NCI-H2171 (cell line): ENCODE measurements at places on chromosomes 12 and 14.

GRCh38 chr12:38113991-38114390 lies 202.6 kb upstream of the ALG10B start:
- no peak for DNase-seq

DNA sequence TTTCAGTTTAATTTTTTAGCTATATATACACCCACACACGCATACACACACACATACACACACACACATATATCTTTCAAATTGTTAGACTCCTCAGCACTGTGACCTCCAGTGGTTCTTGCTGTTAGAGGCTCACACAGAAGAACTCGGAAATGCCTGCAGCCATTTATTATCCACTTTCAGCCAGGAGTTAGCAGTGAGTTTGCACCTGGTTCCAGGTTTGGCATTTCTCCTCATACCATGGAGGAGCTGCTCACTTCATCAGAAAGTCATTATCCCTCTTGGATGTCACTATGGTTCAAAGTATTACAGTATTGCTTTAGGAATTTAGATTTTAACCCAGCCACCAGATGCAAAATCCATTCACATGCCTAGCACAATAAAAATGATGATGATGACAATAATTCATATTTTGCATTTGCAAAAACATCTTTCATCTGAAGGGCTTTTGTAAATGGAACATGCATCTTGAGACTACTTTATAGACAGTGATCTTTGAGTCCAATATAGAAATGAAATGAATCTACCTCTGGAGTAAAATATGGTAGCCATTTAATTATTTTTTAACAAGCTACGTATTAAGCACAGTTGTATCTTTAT lies 42.3 kb downstream of the NPAS3 start:
- DNase-seq, result peak; percentile 34

DNA sequence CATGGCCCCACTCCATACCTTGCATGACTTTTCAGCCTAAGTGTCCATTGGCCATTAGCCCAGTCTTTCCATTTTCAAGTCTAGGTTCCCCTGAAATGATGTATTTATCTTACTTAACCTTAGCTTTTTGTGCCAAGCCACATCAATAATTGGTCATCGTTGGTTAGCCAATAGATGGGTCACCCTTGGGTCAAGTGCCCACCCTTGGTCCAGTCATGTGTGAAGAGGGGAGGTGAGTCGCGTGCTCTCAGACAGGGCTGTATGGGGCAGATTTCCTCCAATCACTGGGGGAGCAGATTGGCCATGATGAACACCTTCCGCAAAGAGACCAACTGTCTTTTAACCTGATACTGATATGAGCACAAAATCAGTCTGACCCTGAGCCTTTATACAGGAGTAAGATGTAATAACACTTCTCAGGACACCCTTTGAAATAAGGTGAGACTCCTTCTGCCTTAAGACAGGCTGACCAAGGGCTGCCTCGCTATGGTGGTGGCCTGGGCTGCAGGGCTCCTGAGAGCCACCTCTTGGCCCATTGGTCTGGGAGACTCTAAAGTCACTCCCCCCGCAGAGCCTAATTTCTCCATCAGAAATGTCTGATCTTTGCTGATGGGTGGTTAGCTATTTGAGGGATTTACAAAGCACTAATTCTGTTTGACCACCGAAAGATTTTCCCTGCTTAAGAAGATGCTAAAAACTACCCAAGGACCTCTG lies 143.2 kb downstream of the ZFP36L1 start:
- DNase-seq, result no peak

- DNase-seq, result no peak
Measured at GRCh38 chr12:110637869-110638441, 24.0 kb downstream of the TCTN1 start.

DNA sequence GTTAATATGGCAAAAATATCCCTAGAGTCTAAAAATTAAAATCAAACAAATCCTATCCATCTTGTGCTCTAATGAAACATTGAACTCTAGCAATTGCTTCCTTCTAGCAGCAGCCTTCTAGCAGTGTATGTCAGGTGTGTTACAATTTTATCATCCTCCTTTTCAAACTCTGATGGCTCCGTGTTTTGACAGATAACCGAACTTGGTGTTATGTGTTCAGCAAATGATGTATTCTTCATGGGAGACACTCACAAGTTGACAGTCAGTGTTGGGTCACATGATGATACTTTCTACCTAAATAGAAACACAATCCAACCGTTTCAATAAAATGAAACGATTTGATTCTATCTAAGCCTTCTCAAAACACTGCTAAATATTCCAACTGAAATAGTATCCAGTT lies 525.3 kb upstream of the NOVA1 start:
- DNase-seq, result no peak

DNA sequence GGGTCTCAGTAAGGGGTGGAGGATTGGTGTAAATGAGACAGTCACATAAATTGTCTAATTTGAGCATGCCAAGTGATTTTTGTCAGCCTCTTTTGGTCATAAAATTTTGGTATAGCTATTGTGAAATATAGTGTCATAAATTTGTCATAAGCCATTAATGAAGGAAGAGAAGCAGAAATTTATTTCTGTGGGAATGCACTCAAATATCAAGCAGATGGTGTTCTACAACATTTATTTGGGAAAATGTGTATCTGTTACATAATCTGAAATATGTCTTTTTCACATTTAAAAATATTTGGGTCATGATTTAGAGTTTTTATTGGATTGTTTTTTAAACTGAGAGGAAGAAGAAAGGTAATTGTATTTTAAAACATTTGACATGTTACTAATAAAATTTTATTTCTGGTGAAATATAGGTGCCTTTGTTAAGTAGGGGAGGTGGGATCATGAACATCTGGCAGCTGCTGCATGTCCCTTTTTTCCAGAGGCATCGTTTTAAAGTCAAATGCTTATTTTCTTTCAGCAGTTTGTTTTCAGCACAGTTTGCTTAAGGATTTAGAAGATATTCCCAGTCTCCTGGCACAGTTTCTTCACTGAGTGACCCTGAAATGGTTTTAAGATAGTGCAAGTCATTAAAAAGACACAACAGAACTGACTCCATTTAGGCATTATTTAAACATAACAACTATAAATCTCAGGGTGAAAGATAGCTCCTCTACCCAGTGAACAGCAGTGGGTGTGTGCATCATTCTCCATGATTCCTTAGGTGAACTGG lies 371.7 kb downstream of the SNAPC1 start:
- peak; percentile 18 for DNase-seq

DNA sequence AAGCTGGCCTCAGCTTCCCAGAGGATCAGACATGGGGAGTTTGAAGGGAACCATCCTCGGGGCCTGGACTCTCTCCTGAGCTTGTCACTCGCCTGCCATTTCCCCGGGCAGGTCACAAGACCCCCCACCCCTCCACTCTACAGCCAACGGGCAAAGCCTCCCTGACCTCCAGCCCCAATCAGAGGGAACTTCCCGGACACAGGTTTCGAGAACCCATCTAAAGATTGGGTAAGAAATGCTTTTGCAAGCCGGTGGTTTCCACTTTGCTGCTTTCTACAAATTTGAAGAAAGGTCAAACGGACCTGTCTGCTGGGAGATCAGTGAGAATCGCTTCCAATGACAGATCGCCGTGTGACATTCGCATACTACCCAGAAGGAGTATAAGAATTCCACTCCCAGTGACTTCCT lies 89.6 kb downstream of the SCARB1 start:
- DNase-seq, result no peak

- DNase-seq, result no peak
Measured at GRCh38 chr12:56658921-56659320, 13.1 kb upstream of the ATP5F1B start.

DNA sequence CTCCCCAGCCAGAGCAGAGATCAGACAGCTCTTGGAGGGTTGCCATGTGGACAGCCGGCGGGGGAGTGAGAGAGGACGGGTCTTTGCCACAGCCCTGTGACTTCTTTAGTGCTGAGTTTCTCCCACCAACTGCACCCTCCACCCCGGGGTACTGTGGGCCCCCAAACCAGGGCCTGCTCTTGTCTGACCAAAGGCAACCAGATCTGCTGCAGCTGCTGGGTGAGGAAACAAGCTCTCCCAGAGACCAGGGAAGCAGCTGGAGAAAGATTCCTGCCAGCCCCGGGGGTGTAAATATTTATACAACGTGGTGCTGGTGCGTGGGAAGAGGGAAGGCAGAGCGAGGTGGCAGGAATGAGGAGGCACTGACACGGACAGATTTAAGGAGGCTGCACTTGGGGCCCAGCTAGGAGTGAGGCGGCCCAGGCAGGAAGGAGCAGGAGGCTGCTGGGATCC lies 14.3 kb upstream of the ZFP36L1 start:
- DNase-seq, result no peak

GRCh38 chr12:103727638-103728037 lies 113.4 kb downstream of the NT5DC3 start:
- DNase-seq, result no peak

- peak; percentile 70 for DNase-seq
Measured at GRCh38 chr12:122888232-122888752, 7.6 kb downstream of the VPS37B start.

DNA sequence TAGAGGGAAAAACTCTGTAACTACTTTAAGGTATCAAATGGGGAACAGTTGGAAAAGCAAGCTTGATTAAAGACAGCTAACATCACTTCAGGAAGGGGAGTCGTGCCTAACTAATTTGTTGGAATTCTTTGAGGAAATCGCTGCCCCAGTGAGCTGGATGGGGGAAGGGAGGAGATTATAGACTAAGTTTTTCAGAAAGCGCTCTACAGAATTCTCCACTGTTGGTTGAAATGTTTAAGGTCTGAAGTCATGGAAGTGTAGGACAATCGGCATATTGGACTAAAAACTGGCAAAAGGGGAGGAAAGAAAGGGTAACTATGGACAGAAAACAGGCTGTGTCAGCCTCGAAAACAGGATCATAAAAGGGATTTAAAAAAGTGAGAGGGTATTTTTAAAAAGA lies 229.9 kb upstream of the HMGA2 start:
- no peak for DNase-seq

DNA sequence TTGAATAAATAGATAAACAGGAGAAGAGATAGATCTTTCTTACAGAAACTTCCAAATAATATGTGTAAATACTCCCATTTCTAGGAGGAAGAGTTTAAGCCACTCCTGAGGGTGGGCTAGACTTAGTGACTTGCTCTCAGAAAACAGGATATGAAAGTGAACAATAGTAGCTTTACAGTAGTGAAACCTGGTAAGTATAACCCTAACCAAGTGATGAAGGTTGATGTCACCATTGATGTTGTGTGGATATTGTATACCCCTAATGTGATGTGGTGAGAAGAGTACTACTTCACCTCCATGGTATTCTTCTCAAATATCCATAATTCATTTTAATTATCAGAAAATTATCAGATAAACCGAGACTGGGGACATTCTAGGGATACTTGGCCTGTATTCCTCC lies 20.9 kb downstream of the AKAP6 start:
- no peak for DNase-seq

DNA sequence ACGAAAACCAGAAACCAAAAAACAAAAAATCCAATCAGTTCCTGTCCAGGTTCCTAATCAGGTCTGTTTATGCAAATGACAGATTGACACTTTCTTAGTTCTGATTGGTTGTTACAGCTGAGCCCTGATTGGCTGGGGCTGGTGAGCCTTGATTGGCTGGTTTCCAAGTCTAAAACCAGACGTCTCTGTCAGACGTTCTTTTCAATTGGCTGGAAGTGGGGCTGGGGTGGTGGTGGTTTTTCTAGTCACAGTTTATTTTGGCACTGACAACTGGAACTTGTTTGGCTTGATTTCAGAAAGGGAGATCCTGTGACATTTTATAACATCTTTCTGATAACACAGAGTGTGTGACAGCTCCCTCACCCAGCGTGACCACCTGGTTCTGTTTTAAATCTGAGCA lies 36.1 kb upstream of the PRICKLE1 start:
- no peak for DNase-seq

- DNase-seq, result no peak
Measured at GRCh38 chr12:39782026-39782545, 162.5 kb upstream of the ABCD2 start.

DNA sequence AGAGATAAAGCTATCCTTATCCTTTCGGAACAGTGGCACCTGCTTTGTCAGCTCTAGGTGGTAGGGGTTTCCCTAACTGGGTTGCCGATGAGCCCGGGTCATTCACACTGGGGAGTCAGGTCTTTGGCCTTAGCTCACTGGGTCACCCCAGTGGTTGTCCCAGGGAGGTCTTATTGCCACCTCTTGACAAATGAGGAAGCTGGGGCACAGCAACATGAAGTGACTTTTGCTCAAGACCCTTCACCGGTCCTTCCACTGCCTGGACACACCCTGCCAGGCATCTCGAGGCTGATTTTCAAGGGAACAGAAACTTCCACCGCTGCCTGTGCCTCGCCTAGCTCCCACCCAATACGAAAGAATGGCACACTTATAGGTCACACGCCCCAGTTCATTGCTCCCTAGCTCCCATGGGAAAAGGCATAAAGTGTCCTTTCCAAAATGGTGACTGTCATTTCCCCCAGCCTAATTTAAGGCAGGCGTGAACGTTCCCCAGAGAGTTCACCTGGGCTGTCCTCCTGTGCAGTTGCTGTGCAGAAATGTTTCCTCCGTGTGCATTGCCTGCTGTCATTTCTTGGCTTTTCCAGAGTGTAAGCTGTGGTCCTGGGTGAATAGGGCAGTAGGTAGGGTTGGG lies 156.1 kb upstream of the CCND2 start:
- no peak for DNase-seq

- no peak for DNase-seq
Measured at GRCh38 chr12:131380965-131381705, 329.8 kb upstream of the SFSWAP start.

DNA sequence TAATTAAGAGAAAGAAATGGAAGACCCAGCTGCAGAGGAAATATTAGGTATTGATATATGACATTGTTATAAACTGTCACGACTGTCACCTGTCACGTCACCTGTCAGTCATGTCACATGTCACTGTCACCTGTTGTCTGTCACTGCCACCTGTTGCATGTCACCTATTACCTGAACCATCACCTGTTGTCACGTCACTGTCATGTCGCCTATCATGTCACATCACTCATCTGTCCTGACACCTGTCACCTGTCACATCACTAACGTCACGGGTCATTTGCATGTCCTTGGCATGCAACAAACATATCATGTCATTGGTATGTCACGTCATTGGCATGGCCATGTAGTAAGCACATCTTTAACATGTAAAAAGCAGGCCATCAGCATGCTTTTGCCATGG lies 26.6 kb upstream of the TESC start:
- DNase-seq, result no peak

- DNase-seq, result peak; percentile 66
Measured at GRCh38 chr14:72679536-72680151, 214.3 kb downstream of the DPF3 start.

DNA sequence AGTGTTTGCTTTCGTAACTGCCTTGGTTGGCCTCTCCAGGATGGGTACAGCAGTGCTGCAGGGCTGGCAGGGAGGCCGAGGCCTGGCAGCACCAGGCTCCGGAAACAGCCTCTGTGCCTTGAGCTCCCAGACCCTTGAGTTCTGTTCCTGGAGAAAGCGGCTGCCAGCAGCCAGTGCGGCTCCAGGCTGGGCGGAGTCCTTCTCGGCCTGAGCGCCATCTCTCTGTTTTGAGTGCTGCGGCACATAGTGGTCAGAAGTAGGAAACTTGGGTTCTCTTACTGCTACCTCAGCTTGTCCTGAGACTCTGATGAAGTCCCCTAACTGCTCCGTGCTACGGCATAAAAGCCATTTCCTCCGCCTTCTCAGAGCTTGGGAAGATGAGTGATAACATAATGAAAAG lies 65.9 kb downstream of the KCNA1 start:
- no peak for DNase-seq

- no peak for DNase-seq
Measured at GRCh38 chr14:102829016-102829548, 51.8 kb downstream of the TRAF3 start.
